ENCODE measurements at places on chromosomes 12 and 14.

GRCh38 chr12:104371043-104371870 is 67.7 kb downstream of the EID3 start:
- DNase-seq: peak; percentile 62

- DNase-seq: no peak
Observed at GRCh38 chr12:95767703-95768102, 22.9 kb downstream of the NTN4 start.

DNA sequence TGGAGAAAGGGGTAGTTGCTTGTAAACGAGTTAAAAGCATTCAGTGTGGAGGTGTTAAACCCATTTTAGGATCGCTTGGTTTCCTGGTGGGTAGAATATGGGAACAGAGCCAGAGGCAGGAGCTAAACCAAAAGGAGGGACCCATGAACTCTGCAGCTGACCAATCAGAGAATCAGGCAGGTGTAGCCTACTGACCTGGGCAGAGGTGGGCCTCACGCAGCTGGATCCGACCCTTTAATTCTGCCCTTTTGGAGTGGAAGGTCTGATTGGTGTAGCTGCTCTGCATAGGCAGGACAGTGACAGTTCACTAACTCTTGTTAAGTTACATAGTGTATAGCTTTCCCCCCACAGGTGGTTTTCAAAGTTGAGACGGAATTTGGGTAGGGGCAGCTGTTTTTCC is 63.7 kb downstream of the GNS start:
- DNase-seq: no peak

GRCh38 chr12:121114019-121114639 is 18.5 kb upstream of the P2RX7 start:
- no peak for DNase-seq

GRCh38 chr12:60230056-60230455 is 634.2 kb downstream of the SLC16A7 start:
- DNase-seq: peak; percentile 2

DNA sequence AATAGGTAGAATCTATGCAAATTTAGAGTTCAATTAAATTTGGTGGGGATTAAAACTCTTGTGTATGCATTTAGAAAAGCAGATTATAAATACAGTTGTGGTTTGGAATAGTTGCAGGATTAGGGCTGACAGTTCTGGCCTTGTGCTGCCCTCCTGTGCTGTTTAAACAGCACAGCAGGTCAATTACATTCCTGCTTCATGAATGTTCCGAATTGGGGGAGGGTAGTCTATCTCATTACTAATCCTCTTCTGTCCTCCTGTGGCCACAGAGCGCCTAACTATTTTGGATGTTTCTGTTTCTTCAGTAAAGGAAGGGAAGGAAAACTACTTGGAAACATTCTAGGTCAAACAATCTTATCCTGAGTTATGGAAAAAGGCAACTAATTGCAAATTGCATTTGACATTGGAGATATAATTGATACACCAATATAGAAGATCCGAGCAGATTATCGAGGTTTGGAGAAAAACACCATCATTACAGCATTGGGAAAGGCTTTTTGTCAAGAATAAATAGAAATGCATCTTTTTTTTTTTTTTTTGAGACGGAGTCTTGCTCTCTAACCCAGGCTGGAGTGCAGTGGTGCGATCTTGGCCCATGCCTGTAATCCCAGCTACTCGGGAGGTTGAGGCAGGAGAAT is 8.7 kb upstream of the GPR19 start:
- DNase-seq: peak; percentile 57

DNA sequence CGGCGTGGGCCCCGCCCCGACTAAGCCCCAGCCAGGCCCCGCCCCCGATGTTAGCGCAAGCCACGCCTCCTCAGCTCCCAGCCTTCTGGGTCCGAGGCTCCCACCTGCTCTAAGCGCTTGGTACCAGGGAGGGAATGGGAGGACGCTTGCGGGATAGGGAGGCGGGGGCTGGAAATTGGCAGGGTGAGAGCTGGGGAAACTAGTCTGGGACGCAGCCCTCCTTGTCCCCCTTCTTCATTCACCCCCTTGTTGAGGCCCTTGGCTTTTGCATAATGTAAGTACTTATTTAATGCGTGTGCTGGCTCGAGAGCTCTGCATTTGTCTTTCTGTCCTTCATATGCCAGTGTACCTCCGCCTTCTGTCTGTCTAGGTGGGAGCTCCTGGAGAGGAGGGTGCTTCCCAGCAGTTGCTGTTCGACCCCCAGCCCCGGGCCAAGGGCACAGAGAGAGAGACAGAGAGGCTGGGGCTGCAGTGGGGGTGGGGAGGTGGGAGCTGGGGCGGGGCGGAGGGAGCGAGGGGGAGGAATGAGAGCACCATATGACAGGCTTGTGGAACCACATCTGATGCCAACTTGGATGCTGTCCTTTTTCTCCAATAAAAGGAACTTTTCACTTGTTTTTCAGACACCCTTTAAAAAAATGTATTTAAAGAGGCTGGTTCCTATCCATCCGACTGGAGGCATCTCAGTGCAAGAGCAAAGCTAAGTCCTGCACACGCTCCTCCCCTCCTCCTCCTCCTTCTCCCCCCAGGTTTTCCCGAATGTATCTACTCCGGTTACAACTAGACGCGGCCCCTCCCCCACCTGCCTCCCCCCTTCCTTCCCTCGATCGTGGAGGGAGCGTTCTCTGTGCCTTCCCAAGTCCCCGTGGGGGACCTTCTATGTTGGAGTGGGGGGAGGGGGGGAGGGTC is 25.6 kb upstream of the MAP1LC3B2 start:
- peak; percentile 85 for DNase-seq

DNA sequence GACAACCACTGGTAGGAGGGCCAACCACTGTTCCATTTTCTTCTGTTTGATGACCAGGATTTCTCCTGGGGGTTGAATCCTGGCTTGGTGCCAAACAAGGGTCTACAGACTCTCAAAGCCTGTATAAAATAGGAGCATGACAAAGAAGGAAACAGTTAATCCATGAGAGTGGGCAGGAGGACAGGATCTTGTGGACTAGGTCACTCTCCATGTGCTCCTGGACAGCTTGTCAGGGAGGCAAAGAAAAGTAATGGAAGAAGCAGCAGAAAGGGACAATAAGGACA is 243.7 kb downstream of the AKAP6 start:
- no peak for DNase-seq

- DNase-seq: no peak
Observed at GRCh38 chr12:120668868-120669840, 17.8 kb upstream of the MLEC start.

DNA sequence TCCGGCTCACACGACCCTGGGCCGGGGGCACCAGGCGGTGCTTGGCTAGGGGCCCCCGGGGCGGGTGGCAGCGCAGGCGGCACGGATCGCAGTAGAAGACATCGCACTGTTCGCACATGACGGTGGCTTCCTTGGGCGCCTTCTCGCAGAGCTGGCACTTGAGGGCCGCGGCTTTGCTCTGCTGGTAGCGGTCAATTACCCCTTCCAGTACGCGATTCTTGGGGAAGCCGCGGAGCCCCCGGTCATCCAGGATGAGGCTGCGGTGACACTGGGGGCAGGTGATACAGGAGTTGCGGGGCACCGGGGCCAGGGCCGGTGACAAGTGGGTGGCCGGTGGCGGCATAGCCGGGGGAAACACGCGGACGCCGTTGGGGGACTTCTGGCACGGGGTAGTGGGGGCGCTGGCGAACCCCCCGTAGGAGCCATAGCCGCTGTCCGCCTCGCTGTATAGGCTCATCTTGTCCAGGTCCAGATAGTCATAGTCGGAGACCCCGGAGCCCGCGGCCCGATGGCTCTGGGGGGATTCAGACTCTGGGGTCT is 553 bp downstream of the TRIM9 start:
- DNase-seq: no peak

DNA sequence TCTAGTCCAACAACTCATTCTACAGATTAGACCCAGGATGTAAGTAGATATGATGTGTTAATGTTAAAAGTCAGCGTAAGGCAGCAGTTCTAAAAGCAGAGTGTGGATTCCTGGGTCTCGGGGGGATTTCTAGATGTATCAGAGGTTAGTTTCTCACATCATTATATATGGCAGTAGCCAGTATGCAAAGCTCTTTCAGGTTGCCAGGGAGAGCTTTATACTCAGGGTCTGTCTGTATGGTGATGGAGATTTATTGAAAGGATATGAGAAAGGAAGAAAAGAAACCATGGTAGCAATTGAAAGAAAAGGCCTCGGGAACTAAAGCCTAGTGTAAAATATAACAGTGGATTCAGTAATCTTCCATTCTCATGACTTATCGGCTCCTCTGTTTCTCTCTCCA is 26.2 kb upstream of the PAWR start:
- no peak for DNase-seq

GRCh38 chr12:852864-853263 is 96.6 kb downstream of the RAD52 start:
- no peak for DNase-seq

- DNase-seq: no peak
Observed at GRCh38 chr14:88163731-88164255, 158.9 kb downstream of the GPR65 start.

DNA sequence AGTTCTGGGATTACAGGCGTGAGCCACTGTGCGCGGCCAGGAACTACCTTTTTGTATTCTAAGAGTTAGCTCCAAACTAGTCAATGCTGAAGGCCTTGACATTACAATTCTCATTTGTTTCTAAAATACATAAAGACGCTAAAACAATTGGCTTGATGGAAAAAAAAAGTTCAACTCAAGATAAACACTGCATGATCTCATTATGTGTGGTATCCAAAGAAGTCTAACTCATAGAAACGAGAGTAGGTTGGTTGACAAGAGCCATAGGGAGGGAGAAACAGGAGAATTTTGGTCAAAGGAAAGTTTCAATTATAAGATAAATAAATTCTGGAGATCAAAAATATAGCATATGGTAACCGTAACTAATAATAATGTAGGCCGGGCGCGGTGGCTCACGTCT is 20.0 kb upstream of the RNF34 start:
- no peak for DNase-seq

- DNase-seq: no peak
Observed at GRCh38 chr12:132346471-132347175, 17.2 kb upstream of the GALNT9 start.

GRCh38 chr12:69514845-69515244 is 44.7 kb downstream of the FRS2 start:
- DNase-seq: no peak

GRCh38 chr12:47312808-47313426 is 233.2 kb upstream of the AMIGO2 start:
- DNase-seq: no peak

GRCh38 chr12:15687583-15687982 is 101.6 kb downstream of the EPS8 start:
- no peak for DNase-seq

- no peak for DNase-seq
Observed at GRCh38 chr14:35332517-35333263, 40.5 kb downstream of the PSMA6 start.

DNA sequence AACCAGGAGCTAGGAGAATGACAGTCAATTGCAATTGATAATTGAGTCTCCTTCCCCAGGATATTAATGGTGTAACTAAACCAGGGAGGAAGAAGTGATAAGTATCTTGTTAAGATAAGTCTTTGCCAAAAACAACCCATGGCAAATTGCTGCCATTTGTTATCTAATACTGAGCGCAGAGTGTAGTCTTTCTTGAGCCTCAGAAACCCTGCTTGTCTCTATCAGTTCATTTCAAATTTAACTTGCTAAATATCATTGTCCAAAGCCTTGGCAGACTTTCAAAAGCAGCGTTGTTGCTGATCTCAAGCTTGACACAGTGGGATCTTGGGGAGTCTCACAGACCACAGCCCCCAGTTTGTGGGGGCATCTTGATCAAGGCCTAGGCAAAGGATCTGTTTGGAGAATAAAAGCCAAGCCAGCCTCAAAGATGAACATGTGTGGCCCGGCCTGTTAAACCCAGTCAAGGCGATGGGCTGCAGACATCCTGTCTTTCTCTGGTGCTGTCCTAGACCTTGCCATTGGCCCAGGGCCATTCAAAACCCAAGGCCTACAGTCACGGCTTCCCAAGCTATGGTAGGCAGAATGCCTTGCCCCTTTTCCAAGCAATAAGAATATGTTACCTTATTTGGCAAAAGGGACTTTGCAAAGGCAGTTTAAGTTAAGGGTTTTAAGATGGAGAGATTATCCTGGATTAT is 164.2 kb downstream of the CHST11 start:
- DNase-seq: no peak

GRCh38 chr14:28483506-28483905 is 283.1 kb upstream of the FOXG1 start:
- DNase-seq: no peak

DNA sequence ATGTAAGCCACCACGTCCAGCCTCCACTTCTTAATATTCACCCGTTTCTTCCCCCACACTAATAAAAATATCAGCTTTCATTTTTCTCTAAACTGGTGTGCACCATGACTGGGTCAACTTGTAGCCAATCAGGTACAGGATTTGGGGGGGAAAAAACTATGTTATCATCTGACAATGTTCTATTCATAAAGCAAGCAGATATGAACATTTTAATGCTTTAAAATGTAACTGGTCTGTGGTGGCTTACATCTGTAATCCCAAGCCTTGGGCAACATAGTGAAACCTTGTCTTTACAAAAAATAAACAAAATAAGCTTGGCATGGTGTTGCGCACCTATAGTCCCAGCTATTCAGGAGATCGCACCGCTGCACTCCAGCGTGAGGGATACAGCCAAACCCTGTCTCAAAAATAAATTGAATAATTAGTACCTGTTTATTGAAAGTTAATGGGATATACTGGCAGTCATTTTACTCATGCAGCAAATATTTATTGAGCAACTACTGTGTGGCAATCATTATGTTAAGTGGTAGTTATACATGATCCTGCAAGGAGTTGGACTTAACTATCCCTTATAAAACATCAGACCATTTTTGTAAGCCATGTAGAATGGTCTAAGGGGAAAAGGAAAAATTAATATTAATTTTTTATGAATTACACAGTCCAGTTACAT is 15.3 kb upstream of the ITPR2 start:
- DNase-seq: no peak

DNA sequence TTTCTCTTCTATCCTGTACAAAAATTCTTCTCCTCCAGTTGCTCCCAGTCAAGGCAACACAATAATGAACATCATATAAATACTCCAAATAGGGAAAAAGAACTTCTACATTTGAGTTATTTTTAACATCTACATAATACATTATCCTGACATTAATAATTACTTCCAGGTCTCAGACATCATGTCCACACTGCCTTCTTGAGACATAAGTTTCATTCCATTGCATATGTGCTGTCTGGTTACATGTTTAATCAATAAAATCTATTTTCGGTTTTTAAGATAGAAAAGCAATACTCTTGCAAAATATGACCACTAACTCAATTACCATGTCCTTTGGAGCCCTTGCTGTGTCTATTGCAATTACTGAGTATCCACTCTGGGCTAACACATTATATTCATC is 881.9 kb downstream of the GALC start:
- DNase-seq: no peak

- no peak for DNase-seq
Observed at GRCh38 chr12:6768437-6768914, 2.3 kb downstream of the PTMS start.

DNA sequence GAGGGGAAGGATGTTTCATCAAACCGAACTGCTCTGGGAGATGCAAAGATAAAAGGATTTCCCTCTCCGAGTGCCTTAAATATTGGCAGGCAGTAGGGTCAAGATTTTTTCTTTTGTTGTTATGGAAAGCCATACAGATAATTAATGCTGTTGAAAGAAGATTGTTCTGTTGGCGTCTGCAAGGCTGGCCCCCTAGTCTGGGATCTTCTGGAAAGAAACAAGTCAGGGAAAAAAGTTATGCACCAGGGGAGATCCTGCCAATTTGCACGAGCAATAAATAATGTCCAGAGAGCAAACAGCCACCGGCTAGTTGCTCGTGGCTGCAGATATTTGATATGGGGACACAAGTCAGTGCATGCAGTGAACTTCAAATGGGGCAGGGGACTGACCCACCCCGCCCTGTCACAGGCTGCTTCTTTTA is 202.1 kb upstream of the MYL2 start:
- no peak for DNase-seq

- DNase-seq: peak; percentile 90
Observed at GRCh38 chr14:77033622-77034589, 5.4 kb upstream of the IRF2BPL start.

Data from HTR-8/SVneo (cell line).